ENCODE measurements at places on chromosomes 2 and 18.

DNA sequence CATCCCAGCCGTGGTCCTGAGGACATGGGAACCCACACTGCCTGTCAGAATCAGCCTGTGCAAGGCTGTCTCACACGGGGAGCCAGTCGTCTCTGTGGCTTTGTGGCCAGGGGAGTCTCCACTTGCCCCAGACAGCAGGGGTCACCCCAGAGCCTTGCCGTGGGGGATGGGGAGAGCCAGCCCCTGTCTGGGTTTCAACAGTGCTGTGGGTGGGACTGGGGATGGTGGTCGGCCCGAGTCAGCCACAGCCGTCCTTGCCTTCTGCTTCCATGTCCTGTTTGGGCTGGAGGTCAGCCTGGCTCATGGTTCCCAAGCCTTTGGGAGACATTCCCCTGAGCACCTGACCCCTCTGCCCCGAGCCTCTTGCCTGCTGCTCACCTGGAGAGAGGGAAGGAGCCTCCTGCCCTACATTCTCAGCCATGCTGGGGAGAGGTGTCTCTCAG is 19.6 kb downstream of the GPR35 start:
- DNase-seq: no peak

DNA sequence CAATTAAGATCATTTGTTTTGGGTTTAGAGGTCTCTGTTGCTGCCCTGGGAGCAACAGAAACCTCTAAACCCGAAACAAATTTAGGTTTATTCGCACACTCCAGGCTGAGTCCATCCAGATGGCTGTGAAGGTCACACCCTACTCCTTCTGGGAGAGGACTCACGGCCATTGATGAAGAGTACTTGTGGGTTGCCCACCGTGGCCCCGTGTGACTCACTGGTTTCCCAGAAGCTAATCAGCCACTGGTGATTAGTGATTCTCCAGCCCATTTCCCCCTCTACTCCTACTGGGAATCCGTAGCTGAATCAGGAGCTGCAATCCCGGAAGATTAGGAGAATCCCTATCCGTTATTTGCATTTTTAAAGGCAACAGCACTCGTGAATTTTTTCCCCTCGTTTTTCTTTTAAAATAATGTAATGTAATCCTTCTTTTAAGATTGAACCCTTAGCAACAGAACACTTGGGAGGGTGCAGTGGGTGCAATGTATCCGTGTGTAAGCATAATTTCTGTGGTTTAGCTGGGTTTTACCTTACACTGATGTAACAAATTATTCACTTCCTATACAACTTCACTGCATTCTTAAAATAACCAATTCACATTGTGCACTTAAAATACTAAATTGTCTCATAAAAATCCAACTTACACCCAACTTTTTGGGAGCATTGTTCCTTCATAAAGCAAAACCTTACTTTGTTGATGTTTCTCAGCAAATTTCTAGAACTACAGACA is 27.5 kb upstream of the EPAS1 start:
- peak; percentile 18 for DNase-seq

- peak; percentile 83 for DNase-seq
Observed at GRCh38 chr2:68537809-68538208, 70.4 kb downstream of the APLF start.

DNA sequence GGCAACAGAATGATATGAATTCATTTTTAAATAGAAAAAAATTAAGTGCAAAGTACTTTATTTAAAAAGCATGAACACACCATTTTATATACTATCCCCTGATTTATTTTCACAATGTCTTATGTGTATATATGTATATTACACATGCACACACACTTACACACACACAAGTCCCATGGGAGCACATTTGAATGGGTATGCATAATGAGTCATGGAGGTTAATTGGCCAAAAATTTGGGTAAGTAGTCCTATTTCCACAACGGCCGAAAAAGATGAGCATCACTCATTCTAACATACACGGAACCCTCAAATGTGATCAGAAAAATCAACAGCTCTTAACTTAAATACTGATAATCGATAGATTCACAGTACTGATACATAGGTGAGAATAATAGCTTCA is 97.4 kb upstream of the NABP1 start:
- no peak for DNase-seq

DNA sequence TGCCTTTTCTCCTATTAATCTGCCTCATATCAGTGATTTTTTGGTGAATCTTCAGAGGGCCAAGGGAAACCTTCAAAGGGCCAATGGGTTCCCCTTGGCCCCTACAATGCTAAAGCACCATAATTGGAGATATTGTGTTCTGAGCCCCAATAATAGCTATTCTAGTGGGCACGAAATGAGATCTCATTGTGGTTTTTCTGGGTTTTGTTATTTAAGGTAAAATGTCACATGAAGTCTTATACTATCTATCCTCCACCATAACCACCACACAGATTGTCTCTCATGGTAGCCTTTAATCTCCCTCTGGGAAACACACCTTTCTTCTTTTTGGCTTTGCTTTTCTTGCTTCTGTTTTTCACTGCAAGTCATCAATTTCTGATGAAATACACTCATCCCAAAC is 152.8 kb downstream of the B3GNT2 start:
- no peak for DNase-seq

DNA sequence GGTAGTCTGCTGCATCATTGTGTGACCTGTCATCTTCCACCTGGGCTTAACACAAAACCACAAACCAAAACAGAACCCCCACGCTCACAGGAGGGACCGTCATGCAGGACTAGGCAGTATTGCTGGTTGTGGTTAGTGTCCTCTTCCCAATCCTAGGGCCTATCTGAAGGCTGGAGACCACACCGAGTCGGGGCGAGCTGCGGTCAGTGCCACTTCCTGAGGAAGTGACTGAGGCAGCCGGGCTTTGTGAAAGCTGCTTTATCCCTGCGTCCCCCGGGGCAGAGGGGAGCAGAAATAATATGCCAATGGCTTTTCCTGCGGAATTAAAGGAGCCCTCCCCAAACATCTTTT is 22.9 kb downstream of the ZNF532 start:
- peak; percentile 85 for DNase-seq

DNA sequence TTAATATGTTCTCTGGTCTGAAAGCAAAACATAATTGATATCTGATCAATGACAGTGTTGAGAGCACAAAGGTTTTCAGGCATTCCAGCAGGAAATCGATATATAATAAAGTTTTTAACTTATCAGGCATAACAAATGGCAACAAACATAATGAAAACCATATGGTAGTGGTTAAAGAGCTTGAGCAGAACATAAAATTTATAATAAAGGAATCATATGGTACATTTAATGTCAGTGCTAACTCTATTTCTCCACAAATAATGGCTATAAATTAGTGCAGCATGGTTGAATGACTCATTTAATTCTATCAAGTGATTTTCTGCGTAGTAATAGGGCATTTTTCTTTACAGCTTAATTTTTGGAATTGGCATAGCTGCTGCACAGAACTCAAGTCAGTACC is 306.2 kb downstream of the FSIP2 start:
- no peak for DNase-seq

GRCh38 chr2:224286923-224287322 is 115.0 kb downstream of the FAM124B start:
- DNase-seq: peak; percentile 19

DNA sequence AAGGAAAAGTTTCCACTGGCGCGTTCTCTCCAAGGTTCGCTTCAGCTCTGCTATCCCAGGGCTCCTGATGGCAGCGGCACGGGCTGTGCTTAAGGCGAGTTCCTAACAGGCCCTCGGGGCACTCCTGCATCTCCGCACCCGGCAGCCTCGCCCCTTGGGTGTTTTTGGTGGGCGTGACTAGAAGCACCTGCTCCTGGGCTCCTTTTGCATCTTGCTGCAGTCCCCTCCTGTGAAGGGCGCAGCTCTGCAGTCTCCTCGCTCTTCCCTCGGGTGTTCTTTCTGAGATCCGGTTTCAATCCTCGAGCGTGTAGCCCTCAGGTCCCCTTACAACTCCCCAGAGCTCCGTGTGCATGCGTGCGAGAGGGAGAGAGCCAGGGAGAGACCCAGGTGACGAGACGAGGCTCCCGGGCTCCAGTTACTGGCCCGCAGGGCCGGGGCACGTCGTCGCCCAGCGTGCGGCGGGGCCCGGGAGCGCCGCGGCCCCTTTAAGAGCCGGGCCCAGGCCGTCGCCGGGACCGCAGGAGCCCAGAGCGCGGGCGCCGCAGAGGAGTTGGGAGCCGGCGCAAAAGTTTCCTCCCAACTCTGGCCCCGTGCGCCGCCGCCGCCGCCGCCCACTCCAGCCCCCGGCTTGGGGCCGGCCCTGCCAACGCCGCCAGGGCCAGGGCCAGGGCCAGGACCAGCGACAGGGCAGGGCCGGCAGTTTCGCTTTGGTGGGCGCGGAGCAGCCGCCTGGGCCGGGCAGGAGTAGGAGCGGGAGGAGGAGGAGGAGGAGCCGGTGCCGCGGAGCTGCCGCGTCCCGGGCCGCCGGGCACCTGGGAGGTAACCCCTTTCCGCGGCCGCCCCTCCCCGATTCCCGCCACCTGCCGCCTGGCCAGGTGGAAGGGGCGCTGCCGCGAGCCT is at the start of gene PARD3B:
PARD3B (plus strand) TSS at position 515 of the 900 bp plus-strand sequence. CDS start 525 bp downstream, outside the sequence.
- DNase-seq: peak; percentile 13

DNA sequence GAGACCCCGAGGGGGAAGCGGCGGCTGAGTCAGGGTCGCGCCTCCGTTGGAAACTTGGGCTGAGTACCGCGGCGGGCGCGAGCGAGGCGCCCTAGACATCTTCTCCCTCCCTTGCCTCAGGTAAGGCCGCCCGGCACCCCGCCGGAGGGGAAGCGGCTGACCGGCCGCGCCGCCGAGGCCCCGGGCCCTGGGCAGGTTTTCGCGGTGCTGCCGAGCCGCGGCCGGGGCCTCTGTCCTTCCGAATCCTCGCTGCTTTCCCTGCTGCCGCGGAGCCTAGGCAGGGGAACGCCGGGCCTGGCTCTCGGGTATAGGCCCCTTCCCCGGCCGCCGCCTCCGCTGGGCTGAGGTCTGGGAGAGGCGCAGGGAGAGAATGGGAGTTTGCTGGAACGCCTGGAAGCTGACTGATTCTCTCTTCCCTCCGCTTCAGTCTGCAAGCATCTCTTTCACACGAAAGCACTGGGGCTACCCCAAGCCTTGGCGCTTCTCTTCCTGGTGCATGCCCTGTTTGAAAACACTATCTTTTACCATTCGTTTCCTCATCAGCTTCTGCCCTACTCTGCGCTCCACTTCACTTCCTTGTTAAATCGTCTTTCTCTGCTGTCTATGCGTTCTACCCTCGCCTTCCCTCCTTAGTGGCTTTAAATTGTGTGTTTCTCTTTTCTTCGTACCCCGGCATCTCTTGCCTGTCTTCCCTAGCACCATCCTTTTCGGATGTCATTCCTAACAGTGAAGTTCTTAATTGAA is 652 bp downstream of the PPM1B start:
- peak; percentile 78 for DNase-seq

DNA sequence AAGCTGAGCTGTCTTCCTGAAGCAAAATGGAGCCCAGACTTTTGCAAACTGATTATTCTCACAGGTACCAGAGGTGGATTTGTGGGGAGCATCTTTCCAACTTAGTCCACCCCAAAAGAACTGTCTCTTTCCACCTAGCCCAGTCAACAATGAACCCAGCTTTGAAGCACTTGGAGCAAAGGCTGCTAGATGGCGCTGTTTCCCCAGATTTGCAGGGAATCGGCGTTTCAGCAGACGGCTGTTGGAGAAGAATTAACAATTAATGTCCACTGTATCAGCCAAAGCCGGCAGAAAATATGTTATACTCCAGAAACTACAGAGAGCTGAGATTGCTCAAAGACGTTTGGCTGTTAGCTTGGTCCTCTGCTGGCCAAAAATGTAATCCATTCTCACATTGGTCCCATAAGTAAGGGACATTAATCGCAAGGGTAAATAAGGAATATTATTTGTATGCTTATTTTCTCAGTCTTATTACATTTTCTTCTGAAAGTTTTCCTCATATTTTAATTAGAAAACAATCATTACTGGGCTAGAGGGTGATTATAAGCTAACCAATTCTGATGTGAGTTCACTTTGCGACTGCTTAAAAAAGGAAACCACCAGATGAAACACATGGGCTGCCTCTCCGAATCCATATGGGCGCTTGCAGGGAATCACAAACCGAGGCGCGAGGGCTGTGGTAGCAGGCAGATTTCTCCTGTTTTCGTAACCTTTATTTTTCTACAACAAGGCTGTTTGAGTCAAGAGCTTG is 423.8 kb upstream of the MEX3C start:
- DNase-seq: peak; percentile 19

DNA sequence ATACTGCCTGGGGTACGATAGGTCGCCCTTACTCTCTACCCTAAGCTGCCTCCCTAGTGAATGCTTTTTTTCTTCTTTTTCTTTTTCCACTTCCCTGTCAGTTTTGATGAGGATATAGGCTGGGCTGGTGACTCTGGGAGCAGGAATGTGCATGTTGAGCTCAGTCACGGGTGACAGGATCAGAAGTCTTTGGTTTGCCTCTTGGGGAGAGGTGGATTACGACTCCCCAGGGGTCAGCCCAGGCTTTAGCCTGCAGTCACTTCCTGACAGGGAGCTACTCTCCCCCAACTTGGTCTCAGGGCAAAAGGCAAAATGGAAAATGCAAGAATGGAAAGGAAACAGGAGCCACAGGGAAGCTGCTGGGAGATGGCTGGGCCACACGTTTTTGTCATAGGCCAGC is 57.3 kb downstream of the THNSL2 start:
- DNase-seq: no peak

DNA sequence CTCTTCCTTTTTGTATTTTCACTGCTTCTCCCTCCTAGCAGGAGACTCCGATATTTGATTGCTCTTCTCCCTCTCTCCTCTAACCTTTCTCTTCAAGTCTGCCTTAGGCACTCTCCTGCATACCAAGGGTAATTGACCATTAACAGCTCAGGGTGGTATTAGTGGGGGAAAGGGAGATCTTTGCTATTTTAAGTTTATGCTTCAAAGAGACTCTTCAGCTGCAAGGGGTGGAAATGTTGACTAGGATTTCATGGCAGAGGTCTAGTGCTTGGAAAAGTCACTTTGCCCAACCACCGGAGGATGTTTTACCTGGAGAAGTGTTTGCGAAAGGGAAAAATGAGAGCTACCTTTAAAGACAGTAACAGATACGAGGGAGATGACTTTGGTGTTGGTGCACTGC is 453.7 kb downstream of the SLC4A3 start:
- no peak for DNase-seq

DNA sequence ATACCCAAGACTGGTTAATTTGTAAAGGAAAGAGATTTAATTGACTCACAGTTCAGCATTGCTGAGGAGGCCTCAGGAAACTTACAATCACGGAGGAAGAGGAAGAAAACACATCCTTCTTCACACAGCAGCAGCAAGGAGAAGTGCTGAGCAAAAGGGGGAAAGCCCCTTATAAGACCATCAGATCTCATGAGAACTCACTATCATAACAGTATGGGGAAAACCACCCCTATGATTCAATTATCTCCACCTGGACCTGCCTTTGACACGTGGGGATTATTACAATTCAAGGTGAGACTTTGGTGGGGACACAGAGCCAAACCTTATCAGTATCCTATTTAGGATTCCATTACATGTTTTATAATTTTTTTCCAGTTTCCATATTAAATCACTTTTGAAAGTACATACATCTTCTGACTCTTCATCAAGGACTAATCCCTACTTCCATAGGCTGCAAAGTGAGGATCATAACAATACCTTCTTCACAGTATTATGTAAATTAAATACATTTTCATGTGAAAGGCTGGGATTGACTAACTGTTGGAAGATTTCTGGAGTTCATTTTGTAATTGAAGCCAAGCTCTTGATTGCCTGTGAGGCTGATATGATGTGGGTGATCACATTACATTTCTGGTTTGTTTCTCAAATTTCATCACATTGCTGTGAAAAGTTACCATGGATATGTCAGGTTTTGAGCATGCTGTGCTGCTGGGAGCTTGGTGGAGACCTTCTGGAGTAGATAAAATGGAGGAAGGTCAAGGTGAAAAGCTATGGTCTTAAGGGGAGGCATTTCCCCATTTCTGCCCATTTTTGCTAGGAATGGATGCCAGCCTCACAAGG is 31.7 kb upstream of the CERS6 start:
- DNase-seq: no peak

- peak; percentile 72 for DNase-seq
Observed at GRCh38 chr2:74690571-74690970, 36.5 kb downstream of the SEMA4F start.

All from inflammatory macrophage treated with lipopolysaccharide for 4 hours (primary cell).